ENCODE measurements at places on chromosomes 11 and 22. TPM values are rescaled to one million over a fixed set of nuclear protein-coding genes. Genes with fewer than 3 reads are reported as not detected.

GRCh38 chr11:1827095-1827813, 7.5 kb upstream of the SYT8 start:
- DNase-seq: no peak

The KRTAP5-2 gene
- total RNA-seq: not detected

The SLC35F2 gene
- 9.8 TPM for total RNA-seq

GRCh38 chr22:41996826-41997225, 1.8 kb upstream of the WBP2NL start:
- no peak for DNase-seq

The PTPRCAP gene
- total RNA-seq: not detected

The ARRB1 gene
- total RNA-seq: 1.0 TPM

DNA sequence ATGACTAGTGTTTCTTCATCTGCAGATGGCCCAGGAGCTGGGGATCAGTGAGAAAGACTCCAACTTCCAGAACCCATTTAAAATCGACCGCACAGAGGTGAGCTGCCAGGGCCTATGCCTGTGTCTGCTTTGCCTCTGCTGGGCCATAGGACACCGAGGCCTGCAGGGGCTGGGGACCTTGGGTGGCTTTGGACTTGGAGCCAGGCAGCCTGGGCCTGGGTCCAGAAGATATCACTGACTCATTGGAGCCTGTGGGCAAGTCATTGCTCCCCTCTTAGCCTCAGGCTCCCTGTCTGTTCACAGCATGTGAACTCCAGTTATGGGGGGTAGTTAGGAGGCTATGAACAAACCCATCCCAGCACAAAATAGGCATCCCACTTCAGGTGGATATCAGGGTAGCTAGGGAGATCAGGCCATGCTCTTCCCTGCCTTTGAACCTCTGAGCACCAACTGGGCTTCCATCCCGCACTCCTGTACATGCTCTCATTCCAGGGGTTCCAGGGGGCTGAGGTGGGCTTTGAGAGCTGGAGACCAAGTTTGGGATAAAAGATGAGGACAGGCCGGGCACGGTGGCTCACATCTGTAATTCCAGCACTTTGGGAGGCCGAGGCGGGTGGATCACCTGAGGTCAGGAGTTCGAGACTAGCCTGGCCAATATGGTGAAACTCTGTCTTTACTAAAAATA, 13.4 kb downstream of the CCDC134 start:
- no peak for DNase-seq

GRCh38 chr11:87976009-87976408, 199.2 kb downstream of the RAB38 start:
- no peak for DNase-seq

DNA sequence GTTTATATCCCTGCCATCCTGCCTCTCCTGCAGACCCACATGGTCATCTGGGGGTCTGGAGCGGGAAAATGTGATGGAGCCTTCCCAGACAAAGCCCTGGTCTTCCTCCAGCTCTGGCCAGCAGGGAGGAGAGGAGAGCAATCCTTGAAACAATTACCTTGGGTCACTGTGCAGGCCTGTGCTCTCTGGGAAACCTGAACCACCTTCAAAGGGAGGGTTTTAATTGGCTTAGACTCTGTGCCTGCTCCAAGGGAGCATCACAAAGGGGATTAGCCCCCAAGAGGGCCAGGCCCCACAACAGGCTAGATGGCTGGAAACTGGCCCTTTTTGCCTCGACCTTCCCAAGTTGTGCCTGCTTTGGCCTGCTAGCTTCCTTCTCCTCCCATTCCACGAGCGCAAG, 351.9 kb downstream of the TENM4 start:
- peak; percentile 92 for DNase-seq

The MUC5B gene
- not detected for total RNA-seq

The CDC42BPG gene
- 0.62 TPM for total RNA-seq

- DNase-seq: peak; percentile 58
Measured at GRCh38 chr11:134516529-134516928, 104.5 kb upstream of the B3GAT1 start.

DNA sequence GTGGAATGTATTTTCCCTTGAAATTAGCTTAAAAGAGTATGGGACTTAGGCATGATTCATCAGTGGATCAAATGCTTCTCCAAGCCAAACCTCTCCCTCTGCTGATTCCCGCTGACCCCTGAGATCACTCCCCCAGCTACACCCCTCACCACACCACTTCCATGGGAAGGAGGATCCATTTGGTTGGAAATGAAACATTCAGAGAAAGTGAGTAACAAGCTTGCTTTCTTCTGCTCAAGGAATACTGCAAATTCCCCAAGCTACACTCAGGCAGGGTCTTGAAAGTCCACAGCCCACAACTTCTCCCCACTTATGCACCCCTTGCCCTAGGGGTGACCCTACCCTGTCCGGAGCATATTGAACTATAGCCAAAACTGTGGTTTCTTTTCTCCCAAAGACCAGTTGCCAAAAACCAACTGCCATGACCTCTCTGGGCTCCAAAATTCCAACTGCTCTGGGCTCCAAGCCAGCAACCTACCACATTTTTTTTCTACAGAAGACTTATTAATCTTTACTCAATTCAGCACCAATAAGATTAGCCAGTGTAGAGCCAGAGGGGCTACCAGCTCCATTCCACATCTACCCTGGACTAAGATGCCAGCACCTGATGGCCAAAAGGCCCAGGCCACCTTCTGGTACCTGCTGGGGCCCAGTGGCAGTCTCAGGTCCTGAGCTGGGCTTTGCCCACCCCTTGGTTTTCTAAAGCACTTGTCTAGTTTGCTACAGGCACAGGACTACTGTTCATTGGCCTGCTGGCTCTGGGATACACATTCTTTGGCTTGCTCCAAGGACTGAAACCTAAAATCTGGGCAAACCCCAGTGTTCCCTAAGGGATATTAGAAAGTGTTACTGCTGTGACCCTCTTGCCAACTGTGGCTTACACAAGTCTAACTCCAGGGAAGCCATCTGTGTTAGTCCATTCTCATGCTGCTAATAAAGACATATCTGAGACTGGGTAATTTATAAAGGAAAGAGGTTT, 101.1 kb downstream of the MICAL3 start:
- no peak for DNase-seq

The SIK2 gene
- total RNA-seq: 16.3 TPM

DNA sequence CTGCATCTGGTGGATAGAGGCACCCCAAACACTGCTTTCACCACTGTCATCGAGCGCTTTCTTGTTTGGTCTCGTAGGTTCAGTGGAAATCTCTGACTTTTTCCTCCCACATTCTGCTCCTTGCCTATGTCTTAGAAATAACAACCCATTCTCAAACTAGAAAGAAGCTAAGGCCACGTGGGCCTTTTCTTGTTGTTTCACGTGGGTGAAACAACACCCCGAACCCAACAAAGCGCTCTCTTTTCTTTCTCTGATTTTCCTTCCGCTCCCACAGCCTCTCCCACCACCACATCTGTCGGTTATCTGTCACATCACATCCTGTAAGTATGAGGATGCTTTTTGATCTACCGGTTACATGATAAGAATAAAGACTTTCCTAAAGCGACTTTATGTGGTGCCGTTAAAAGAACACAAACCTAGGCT, 77.1 kb downstream of the LINC01488 start:
- DNase-seq: no peak

GRCh38 chr11:122032317-122032716, 83.7 kb downstream of the BLID start:
- DNase-seq: no peak

DNA sequence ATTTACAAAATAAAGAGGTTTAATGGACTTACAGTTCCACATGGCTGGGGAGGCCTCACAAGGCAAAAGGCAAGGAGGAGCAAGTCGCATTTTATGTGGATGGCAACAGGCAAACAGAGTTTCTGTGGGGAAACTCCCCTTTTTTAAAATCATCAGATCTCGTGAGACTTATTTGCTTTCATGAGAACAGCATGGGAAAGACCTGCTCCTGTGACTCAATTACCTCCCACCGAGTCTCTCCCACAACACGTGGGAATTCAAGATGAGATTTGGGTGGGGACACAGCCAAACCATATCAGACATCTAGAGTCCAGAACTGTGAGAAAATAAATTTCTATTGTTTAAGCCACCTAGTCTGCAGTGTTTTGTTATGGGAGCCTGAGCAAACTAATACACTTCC, 80.8 kb downstream of the ME3 start:
- no peak for DNase-seq

The NCR3LG1 gene
- 0.74 TPM for total RNA-seq

DNA sequence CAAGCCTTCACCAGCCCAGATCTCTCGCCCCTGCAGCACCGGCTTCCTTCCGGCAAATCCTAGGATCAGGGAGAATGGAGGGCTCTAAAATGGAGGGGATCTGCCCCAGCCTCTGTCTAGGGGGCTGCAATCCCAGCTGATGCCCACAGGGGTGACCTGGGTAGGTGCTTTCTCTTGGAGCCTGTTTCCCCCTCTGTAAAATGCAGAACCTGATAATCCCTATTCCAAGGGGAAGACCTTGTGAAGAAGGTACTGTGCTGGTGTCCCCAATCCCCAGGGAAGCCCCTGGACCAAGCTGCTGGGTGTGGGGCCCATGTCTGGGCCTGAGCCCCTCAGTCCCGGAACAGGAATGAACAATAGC, 2.8 kb downstream of the EMID1 start:
- no peak for DNase-seq

- no peak for DNase-seq
Measured at GRCh38 chr11:114162719-114163123, 103.2 kb downstream of the ZBTB16 start.

DNA sequence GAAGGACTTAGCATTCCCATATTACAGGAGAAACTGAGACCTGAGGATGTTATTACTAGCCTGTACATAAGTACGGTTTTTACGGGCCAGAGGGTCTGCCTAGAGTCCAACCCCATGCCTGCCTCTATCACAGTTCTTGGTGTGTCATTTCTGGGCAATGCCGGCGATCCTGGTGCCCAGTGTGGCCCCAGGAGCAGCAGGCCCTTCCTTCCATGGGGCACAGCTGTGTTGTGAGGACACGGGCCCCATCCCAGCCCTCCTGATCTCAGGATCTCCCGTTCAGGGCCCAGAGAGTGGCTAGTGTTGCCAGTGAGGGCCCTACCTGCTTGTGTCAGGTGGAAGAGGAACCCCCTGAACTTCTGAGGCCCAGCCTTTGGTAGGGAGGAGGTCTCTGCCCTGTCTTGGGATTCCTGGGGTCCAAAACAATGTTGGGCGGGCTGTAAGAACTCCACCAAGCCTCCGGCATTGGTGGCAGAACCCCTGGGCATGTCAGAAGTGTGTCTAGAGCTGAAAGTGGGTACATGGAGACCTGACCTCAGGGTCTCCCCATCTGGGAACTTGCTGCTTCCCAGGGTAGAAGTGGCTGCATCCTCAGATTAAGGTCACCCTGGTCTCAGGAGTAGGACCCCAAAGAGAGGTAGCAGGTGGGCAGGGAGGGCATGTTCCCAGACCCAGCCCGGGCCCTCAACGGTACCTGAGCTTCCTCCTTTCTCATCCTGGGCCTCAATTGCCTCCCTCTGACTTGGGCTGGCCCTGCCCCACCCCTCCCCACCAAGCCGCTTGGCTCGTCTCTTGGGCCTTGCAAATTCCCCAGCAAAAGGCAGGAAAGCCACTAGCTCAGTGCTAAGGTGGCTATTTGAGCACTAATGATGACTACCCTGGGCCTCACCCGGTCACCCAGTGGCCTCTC, 74.6 kb upstream of the KCNQ1OT1 start:
- no peak for DNase-seq

DNA sequence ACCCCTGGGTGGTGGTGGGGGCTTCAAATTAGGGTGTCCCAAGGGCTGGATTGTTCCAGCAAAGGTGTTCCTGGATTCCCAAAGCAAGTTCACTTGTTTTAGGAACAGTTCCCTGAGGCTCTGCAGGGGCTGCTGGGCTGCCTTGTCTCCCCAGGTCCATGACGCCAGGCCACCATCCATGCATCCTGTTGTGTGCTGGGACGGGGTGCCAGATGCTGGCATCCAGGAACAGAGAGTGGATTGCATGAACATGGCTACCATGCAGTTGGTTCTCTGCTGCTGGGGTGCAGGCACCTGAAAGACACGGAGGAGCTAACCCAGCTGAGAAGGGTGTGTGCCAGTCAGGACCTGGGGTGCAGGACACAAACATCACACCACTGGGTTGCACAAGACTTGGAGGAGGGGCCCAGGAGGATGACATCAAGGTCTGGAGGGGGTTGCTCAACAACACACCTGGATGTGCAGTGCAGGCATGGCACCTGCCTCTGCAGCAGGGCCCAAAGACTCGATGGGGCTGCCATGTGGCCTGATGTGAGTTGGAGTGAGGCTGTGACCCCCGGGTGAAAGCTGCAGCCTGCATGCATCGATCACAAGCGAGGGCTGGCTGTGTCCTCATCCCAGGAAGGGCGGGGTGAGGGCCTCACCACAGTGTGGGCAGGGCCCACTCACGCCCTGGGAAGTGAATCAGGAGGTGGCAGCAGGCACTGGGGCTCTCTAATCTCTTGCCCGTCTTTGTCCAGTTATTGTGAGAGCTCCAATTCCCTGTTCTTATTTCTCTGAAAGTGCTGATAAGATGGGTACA, 74.0 kb upstream of the CLDN5 start:
- no peak for DNase-seq

DNA sequence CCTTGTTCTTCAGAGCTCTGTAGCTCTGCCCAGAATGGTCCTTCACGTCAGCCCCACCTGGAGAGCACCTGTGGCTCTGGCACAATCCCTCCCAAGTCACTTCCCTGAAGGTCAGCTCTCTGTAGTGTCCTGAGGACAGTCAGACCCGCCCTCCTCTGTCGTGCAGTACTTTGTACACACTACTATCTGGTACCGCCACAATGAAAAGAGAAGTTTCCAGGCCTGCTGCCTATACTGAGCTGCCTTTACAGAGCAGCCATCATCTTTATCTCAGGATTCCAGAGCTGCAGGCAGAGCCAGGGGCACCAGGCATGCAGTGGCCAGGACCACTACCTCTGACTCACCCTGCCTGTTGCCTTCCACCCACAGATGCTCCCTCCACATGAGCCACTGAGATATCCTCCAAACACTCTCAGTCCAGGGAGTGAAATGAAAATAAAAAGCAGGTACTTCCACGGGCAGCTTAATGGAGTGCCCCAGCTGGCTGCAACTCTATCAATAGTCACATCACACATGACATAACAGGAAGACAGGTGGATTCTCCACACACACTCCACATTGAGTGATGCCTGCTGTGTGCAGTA, 7.3 kb downstream of the PACSIN2 start:
- no peak for DNase-seq

The MYOD1 gene
- total RNA-seq: not detected

- no peak for DNase-seq
Measured at GRCh38 chr11:74932169-74932568, 16.7 kb downstream of the XRRA1 start.

GRCh38 chr11:43944761-43945311, 2.4 kb downstream of the C11orf96 start:
- DNase-seq: peak; percentile 58

DNA sequence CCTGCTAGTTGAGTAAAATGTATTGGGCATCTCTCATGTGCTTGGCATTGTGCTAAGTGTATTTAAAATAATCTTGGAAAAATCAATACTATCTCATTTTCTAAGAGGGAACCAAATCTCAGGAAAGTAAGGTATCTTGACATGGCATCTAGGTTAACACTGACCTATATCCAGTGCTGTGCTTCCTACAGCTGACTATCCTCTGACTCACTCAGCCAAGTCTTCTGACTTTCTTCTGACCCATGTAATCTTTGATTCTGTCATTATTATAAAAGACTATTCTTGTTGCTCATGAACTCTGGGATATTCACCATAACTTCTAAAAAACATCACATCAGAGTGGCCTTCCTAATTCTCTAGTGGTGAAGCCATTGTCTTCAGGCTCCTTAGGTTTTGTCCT, 304.1 kb upstream of the TENM4 start:
- DNase-seq: no peak

The LPXN gene
- total RNA-seq: 5.0 TPM

The CRACR2B gene
- 11.6 TPM for total RNA-seq

The MAFF gene
- total RNA-seq: 0.90 TPM

Data from neural progenitor cell (in vitro differentiated cells).